Mesenteric fat pad (tissue), 1 donor: ENCODE measurements at places on chromosomes 3 and 15. TPM values are rescaled to one million over a fixed set of nuclear protein-coding genes. Genes with fewer than 3 reads are reported as not detected.

DNA sequence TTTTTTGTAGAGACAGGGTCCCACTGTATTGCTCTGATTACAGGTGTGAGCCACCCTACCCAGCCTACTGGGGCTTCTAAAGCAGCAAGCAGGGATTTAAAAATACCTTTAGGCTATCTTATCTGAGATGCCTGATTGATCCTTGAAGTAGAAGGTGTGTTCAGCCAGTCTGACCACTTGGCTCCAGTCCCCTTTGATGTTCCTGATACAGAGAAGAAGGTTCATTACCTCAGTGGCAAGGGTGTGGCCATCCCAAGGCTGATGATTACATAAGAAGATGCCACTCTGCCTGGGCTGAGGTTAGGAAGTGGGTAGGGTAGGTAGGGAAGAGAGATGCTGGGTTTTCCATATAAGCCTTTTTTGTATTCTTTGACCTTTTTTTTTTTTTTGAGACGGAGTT, 11.2 kb upstream of the DCAF1 start:
- no peak for DNase-seq

- DNase-seq: no peak
These were observed 142.7 kb downstream of the GHSR start for GRCh38 chr3:172305552-172305951.

DNA sequence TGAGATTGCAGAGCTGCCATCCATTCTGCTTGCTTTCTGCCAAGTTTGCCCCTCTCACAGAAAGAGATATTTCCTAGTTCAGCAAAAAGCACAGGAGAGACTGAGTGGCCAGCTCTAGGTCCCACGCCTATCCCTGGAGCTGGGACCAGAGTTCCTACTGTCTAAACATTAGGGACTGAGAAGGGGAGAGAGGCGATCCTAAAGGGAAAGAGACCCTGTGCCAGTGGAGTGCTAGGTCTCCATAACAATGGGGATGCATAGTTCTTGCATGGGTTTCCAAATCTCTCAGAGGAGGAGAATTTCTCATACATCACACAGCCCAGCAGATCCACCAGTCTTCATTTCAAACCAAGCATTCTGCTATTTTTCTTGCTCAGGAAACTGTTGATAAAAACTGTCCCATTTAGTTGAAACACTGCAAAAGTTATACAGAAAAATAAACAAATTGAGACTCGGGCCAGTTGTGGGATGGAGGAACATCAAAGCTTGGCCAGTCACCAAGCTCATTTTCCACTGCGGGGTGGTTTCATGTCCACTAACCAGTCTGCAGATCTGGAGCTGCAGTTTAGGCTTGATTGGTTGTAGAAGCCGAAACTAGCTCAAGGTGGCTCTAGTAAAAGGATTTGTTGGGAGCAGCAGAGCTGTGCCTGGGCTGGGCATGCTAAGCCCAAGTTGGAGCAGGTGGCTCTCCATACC, 62.7 kb downstream of the EEFSEC start:
- no peak for DNase-seq

The EXOG gene
- total RNA-seq: 7.3 TPM

GRCh38 chr3:99012051-99012450, 110.6 kb upstream of the DCBLD2 start:
- DNase-seq: no peak

DNA sequence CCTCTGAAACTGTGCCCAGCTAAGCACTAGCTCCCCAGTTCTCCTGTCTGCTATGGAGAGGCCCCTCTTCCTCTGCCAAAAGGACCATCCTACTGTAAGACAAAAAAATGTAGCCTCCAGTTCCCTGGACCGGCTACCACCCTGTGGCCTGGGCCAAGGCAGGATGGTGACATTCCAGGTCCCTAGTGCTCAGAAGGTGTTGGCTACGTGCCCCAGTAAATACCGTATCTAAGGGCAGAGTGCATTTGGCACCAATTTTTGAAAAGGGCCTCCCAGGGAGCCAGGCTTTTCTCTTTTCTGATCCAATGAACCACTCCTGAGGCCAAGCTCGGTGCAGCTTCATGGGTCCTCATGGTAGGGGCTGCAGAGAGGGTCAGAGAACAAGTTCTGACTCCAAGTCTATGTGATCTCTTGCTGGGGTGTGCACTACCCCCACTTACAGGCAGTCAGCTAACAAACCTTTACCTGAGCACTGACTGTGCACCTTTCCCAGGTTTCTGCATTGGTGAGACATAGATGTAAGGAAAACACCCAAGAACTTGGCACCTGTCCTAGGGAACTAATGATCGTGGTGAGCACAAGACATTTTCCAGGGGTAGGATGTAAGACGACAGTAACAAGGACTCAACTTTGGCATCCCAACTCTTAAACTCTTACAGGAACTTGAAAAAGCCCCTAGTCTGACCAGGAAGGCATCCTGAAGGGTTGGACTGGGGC, 32.6 kb downstream of the TLE3 start:
- DNase-seq: no peak
